Kidney epithelial cell (primary cell): ENCODE measurements at places on chromosomes 4 and X. TPM values are rescaled to one million over a fixed set of nuclear protein-coding genes. Genes with fewer than 3 reads are reported as not detected.

- no peak for DNase-seq
Measured at GRCh38 chr4:5389756-5390310, 318.5 kb downstream of the EVC2 start.

Gene APBB2
- 52.0 and 52.7 TPM in 2 replicates for total RNA-seq

- peak; percentile 7 for DNase-seq
Measured at GRCh38 chrX:139126493-139126892, 404.0 kb upstream of the F9 start.

- no peak for DNase-seq
Measured at GRCh38 chr4:10013722-10014121, 7.6 kb downstream of the SLC2A9 start.

Gene PABPC1L2B
- 0.17 TPM in 1 of 2 replicates, not detected in the other for total RNA-seq

- DNase-seq = no peak
Measured at GRCh38 chrX:107014936-107015335, 14.9 kb upstream of the MORC4 start.

GRCh38 chrX:46257451-46257879, 287.8 kb downstream of the ZNF674 start:
- DNase-seq = no peak

Gene ANXA10
- total RNA-seq = not detected in 2 replicates

Gene SEL1L3
- total RNA-seq = 114 and 123 TPM in 2 replicates

DNA sequence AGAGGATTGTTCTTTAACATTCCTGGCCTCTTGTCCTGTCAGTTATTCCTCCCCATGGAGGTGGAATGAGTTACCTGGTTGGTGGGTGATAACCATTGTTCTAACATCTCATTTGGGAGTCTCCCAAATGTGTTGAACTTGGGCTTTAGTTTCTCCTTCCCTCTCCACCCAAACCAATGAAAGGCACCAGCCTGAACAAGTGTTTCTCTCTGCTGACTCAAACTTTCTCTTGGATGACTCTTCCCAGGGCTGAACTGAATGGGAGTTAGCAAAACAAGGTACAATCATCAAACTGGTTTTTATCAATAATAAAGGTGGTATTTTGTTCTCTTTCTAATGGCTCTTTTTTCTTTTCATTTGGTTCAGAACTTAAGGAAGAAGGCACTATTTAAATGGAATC, 2.7 kb downstream of the DYNLT3 start:
- no peak for DNase-seq

Gene BEND2
- not detected in 2 replicates for total RNA-seq

GRCh38 chr4:15577508-15577907, 77.6 kb downstream of the FBXL5 start:
- DNase-seq = no peak

Gene CT47C1
- not detected in 2 replicates for total RNA-seq

DNA sequence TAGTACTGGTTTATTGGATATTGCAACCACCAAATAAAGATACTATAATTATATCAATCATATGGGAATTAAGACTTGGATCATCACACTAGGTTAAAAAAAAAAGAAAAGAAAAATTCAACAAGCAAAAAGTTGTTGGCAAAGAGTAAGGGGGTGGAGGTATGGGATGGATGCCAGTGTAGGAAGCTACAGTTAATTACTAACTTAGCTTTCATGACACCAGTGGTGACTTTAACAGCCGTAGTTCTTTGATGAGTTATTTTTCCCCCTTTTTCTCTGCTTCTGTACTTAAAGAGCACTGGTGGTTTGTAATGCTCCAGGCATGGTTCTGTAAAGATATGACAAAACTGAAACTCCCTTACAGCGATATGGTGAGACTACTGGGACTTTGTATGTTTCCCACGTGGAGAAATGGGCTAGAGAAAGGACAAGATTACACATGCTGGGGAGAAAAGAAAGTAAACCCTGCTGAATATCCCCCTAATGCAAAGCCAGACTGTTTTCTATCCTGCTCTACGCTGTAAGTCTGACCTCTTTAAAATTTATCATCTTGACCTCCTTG, 210.8 kb downstream of the SPOCK3 start:
- DNase-seq = no peak

GRCh38 chr4:145195167-145195952, 15.0 kb upstream of the OTUD4 start:
- DNase-seq = no peak

Gene RNF128
- 0.33 and 1.8 TPM in 2 replicates for total RNA-seq
